Mammary epithelial cell (primary cell): ENCODE measurements at places on chromosomes 12 and 14.

DNA sequence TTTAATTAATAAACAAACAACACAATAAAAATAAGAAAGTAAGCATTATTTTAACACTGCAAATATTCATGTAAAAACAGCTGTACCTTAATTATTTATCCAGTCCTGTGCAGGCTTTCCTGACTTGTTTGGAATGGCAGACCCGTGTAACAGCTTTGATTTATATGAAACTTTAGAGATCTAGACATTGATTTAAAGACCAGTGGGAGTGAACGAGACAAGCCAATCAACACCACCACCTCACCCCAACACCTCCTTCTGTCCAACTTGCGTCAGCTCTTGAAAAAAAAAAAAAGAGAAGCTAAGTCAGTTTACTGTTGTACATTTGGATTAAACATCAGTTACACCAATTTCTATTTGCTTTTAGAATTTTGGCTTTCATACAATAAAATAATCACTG, 22.3 kb downstream of the SLC38A4 start:
- DNase-seq: no peak

GRCh38 chr12:27488479-27488878, 35.5 kb upstream of the PPFIBP1 start:
- DNase-seq: peak; percentile 6

- no peak for DNase-seq
Observed at GRCh38 chr14:79487632-79488031, 723.7 kb downstream of the DIO2 start.

- DNase-seq: no peak
Observed at GRCh38 chr12:51706206-51706605, 115.2 kb downstream of the SCN8A start.

- DNase-seq: no peak
Observed at GRCh38 chr12:65324551-65324950, 46.1 kb downstream of the MSRB3 start.

GRCh38 chr14:31387091-31387490, 33.3 kb downstream of the HEATR5A start:
- no peak for DNase-seq

DNA sequence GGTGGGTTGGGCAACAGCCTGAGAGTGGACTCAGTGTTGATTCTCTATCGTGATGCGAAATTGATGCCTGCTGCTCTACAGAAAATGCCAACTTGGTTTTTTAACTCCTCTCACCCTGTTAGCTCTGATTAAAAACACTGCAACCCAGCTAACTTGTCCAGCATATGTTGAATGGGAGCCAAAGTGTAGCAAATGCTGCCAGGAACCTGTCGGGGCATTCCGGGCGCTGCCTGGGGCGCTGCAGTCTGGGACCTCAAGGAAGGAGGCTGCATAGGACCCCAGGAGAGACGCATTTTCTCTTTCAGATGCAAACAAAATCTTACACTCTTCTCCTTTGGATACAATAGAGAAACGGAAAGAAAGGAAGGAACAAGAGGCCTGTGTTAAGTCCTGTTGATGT, 3.9 kb downstream of the B3GNT4 start:
- DNase-seq: no peak

GRCh38 chr12:79673354-79673753, 17.4 kb downstream of the PAWR start:
- peak; percentile 51 for DNase-seq

DNA sequence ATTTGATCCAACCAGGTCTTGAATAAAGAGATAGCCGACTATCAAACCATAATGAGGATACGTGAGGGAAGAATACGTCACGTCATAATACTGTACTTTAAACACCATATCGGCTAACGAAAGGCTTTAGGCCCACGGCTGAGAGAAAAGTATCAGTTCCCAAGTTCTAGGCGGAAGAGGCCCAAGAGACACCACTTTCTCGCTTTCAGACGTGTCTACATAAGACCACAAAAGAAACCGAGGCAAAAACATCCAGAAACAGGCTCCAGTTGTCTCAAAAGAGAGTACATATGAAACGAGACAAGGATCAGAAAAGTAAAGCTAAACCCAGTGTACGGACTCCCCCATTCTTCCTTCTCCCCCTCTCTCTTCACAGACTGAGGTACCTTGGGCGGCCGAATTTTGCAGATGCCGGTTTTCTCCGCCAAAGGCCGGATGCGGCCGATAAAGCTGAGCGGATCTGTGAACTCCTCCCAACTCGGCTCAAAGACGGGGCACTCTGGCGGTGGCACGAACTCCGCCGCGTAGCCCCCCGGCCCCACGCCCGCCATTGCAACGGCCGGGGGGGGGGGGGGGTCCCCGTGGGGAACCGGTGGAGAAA, 479 bp downstream of the KDM5A start:
- DNase-seq: peak; percentile 39

DNA sequence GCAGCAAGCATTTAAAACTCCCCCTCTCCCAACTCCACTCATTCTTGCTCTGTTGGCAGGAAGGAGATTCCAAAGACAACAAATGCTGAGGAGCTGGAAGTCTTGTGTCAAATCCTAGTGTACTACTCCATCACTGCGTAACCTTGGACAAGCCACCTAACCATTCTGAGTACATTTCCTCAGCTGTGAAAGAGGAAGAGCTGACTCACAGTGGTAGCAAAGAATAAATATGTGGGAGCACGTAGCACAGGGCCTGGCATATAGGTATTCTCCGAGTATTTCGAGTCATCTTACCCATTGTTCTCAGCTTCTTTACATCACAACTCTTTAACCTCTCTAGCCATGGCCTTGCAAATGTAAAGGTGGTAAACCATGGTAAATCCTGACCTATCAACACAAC, 28.7 kb downstream of the EGLN3 start:
- peak; percentile 51 for DNase-seq

GRCh38 chr14:58797010-58797429, 159.3 kb downstream of the DACT1 start:
- DNase-seq: peak; percentile 30

DNA sequence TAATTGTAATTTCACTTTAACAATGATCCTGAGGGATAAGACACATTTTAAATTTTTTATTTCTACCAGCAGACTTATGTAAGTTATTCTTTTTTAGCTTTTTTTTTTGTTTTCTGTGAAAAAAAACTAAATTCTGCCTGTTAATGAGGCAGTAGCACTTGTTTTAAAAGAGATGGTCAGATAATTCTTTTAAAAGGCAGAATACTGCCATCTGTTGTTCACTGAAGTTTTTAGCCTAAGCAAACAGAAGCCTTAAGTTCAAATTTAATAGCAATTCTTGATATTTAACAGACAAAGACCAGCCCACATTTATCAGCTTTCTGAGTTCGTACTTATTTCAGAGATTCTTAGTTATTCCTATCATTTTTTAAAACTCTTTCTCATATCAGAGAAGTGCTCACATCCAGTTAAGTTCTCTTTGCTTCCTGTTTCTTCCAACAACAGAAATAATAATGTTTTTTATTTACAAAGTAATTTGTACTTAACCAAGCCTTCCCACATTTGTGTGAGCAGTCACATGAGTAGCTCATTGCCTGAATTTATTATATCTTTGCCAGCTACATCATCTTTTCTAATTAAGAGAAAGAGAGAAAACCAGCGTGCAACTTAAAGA, 93.4 kb upstream of the SLCO1C1 start:
- DNase-seq: no peak

GRCh38 chr14:53954551-53955228, 1.9 kb downstream of the BMP4 start:
- DNase-seq: peak; percentile 19

GRCh38 chr12:30357766-30358490, 337.7 kb downstream of the IPO8 start:
- no peak for DNase-seq

DNA sequence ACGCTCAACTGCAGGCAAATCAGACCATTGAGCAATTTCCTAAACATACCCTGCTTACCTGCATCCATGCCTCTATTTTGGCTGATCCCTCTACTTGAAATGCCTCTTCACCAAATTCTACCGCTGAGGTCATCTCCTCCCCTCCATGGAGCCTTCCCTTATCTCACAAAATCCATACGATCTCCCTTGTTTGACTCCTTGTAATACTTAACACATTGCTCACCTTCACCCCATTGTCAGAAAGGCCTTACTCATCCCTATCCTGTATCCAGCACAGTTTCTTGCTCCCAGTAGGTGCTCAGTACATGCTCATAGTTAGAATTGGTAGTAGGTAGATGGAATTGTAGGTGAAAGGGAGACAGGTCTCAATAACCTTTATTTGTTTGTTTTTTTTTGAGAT, 5.4 kb downstream of the DDN start:
- DNase-seq: no peak

GRCh38 chr14:31465111-31465510, 7.8 kb upstream of the DTD2 start:
- DNase-seq: no peak

- DNase-seq: peak; percentile 100
Observed at GRCh38 chr14:20343092-20343861, at the start of gene PARP2. Gene PARP2 (plus strand): TSS chr14:20343635. CDS start chr14:20343642, 7 bp downstream.

GRCh38 chr14:60174352-60175254, 9.4 kb upstream of the DHRS7 start:
- DNase-seq: no peak

DNA sequence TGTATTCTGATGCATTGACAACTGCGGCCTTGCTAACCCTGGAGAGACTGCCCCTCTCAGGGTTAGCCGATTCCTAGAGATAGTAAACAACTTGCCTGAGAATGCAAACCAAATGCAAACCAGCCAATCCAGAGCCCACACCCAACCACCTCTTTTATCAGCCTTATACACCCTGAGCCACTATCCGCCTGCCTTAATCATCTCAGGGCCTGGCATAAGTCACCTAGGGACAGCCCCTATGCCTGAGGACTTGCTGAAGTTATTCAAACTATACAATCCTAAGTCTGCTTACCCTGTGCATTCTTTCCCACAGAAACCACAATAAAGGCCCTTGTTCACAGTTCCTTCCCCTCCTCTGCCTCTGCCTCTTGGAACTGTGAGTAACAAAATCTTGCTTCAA, 177.2 kb downstream of the KCNA5 start:
- peak; percentile 55 for DNase-seq

GRCh38 chr14:92404938-92405337, 82.0 kb downstream of the SLC24A4 start:
- DNase-seq: no peak

- DNase-seq: no peak
Observed at GRCh38 chr14:24712909-24713308, 78.9 kb upstream of the GZMB start.
